Kidney (tissue), 22 donors: ENCODE measurements at places on chromosomes 4 and X. TPM values are rescaled to one million over a fixed set of nuclear protein-coding genes. Genes with fewer than 3 reads are reported as not detected.
A peak's percentile ranks its signal among the peaks of the same experiment; 100 is the strongest.

The SLITRK4 gene
- total RNA-seq, result 6.0 TPM

The YIPF6 gene
- total RNA-seq, result 41.6 TPM

The CXCL11 gene
- total RNA-seq, result not detected

The LONRF3 gene
- 5.5 TPM for total RNA-seq

The NAAA gene
- 58.1 TPM for total RNA-seq

The MAGEC2 gene
- total RNA-seq, result not detected

The KCND1 gene
- 2.2 TPM for total RNA-seq

The CRLF2 gene
- total RNA-seq, result 1.6 TPM

- DNase-seq, result no peak
- no peak overlapping the region for H3K27ac ChIP-seq
- no peaks in the 10 kb centered on the region for H3K4me1 ChIP-seq
- H3K36me3 ChIP-seq, result no peaks in the 10 kb centered on the region
Observed at GRCh38 chr4:4578981-4579380, 37.1 kb upstream of the STX18 start.

DNA sequence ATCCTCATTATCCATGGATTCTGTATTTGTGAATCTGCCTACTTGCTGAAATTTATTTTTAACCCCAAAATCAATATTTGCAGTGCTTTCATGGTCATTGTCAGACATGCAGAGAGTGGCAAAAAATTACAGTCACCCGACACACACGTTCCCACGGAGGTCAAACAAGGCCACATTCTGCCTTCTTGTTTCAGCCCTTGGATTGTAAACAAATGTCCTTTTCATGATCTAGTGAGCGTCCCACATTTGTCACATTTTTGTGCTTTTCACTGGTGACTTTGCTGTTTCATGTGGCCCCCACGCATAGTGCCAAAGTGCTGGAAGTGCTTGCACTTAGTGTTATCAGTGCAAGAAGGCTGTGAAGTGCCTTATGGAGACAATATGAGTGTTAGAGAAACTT is 45.0 kb downstream of the SOD3 start:
- H3K4me3 ChIP-seq, result no peak overlapping the region
- no peak overlapping the region for H3K27ac ChIP-seq
- DNase-seq, result no peak
- H3K36me3 ChIP-seq, result no peaks in the 10 kb centered on the region

- DNase-seq, result no peak
- no peaks in the 10 kb centered on the region for H3K36me3 ChIP-seq
- H3K27me3 ChIP-seq, result no peaks in the 10 kb centered on the region
Observed at GRCh38 chrX:65707151-65707550, 39.7 kb downstream of the MSN start.

DNA sequence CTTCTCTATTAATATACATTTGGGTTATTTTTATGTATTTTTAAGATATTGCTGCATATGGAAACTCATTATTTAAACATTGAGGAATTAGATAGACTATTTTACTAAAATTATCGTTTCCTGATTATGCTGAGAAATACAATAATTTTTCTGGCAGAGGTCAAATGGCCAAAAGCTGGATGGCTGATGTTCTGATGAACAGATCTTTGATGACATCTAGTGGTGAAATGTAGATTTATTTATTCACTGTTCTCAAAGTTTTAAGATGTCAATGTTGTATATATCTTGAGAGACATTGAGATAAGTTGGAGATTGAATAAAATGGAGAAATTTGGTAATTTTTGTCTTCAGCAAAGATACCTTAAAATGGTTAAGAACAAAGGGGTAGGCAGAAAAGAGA is 96.2 kb downstream of the UGT8 start:
- H3K27me3 ChIP-seq, result no peaks in the 10 kb centered on the region
- H3K36me3 ChIP-seq, result no peaks in the 10 kb centered on the region
- H3K4me1 ChIP-seq, result no peaks in the 10 kb centered on the region
- H3K4me3 ChIP-seq, result no peak overlapping the region

- no peak overlapping the region for H3K27ac ChIP-seq
- H3K4me1 ChIP-seq, result no peaks in the 10 kb centered on the region
- H3K4me3 ChIP-seq, result no peak overlapping the region
Observed at GRCh38 chrX:134525086-134525792, 65.3 kb downstream of the HPRT1 start.

DNA sequence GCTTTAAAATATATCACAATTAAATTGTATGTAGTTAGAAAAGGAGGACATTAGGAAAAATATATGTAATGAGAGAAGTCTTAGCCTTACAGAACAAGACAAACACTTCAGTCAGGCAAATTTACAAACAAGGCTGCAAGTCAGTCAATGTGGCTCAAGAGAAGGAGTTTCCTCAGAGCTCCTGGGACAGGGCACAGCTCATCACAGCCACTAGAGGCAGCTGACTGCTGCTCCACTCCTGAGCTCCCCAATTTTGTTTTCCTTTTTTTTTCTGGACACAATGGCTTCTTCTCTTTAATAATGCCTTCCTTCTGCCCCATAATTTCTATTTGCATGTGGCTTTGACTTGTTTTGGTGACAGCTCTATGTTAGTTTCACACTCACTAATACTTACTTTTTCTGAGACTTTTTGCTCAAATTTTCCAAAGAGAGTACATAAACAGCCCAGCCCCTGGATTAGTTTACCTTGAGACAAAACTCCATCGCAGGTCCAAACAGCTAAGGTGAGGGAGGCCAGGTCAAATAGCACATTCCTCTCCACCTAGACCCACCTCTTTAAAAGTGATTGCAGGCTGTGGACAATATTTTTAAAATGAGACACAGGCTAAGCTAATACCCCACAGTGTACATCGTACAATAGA is 850.4 kb upstream of the FRG1 start:
- no peaks in the 10 kb centered on the region for H3K36me3 ChIP-seq
- H3K4me3 ChIP-seq, result no peak overlapping the region

DNA sequence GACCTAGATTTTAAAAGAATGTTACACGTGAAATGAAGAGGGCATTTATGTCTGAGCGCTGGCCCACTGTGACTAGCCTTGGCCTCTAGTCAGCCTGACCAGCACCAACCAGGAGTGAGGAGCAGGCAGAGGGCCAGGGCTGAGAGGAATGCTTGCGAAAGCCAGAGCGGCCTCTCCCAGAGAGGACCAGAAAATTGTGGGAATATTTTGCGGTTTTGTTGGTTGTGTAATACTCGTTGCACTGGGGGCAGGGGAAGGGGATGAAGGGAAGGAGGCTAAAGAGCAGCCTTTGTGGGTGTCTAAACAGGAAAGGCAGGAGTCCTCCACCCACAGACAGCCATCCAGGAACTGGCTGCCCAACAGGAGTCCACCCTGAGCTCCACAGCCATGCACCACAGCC is 3.8 kb downstream of the GABRE start:
- H3K27ac ChIP-seq, result no peak overlapping the region
- H3K27me3 ChIP-seq, result peaks cover 2% of the 10 kb centered on the region
- no peak for DNase-seq
- H3K4me3 ChIP-seq, result no peak overlapping the region

GRCh38 chrX:150476164-150476699 is 92.2 kb upstream of the MTM1 start:
- peak; percentile 8 for DNase-seq
- H3K4me1 ChIP-seq, result no peaks in the 10 kb centered on the region
- no peaks in the 10 kb centered on the region for H3K36me3 ChIP-seq

GRCh38 chr4:143389579-143390195 is 53.0 kb downstream of the GAB1 start:
- H3K27ac ChIP-seq, result no peak overlapping the region
- H3K4me3 ChIP-seq, result no peak overlapping the region
- H3K27me3 ChIP-seq, result no peaks in the 10 kb centered on the region
- no peak for DNase-seq
- no peaks in the 10 kb centered on the region for H3K36me3 ChIP-seq
- peaks cover 10% of the 10 kb centered on the region for H3K4me1 ChIP-seq

DNA sequence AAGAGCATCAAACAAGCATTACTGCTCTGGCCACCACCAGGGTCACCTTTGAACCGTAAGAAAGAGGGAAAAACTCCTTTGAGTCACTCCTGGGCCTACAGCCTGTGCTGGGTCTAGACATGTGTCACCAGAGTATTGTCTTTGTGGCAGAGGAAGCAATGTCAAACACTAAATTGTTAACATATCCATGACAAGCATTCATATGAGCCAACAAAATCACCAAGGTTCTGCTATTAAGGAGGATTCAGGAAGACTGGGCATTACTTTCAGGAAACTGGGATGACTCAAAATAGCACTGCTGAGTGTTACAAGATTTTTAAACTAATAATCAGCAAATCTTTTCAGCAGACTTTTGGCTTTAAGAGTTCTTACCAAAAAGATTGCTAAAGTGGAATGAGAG is 28.1 kb downstream of the LGI2 start:
- no peak overlapping the region for H3K4me3 ChIP-seq
- DNase-seq, result no peak
- H3K36me3 ChIP-seq, result no peaks in the 10 kb centered on the region
- no peaks in the 10 kb centered on the region for H3K4me1 ChIP-seq
- H3K27me3 ChIP-seq, result no peaks in the 10 kb centered on the region

DNA sequence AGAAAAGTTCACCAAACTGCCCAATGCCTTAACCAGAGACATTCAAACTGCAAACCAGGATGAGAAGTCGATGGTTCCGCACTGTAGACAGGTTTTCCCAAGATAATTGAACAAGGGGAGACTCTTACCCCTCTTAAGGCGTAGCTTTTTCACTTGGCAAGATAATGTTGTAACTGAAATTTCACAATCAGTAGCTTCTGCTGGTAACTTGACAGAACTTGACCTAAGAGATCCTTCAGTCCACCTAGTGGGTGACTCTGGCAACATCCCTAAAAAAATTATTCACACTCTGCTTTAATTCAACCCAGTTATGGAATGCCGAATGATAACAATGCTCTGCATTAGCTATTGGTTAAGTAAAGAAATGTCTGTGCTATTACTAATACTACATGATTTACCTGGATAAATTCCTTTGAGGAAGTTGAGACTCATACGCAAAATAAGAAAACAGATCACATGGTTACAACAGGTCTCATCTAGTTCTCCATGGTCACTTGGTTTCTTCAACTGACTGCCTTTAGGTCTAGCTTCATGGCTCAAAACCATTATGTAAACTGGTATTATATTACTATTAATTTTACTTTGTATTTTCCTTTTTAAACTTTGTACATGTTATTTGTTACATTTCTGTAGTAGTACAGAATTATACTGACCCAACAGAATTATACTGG is 9.1 kb downstream of the ELF2 start:
- peak overlapping the region; percentile 23 for H3K27ac ChIP-seq
- H3K27me3 ChIP-seq, result no peaks in the 10 kb centered on the region
- H3K4me1 ChIP-seq, result peaks cover 6% of the 10 kb centered on the region
- DNase-seq, result peak; percentile 24

GRCh38 chr4:65546882-65547416 is 123.3 kb downstream of the EPHA5 start:
- no peaks in the 10 kb centered on the region for H3K27me3 ChIP-seq
- no peak overlapping the region for H3K27ac ChIP-seq

DNA sequence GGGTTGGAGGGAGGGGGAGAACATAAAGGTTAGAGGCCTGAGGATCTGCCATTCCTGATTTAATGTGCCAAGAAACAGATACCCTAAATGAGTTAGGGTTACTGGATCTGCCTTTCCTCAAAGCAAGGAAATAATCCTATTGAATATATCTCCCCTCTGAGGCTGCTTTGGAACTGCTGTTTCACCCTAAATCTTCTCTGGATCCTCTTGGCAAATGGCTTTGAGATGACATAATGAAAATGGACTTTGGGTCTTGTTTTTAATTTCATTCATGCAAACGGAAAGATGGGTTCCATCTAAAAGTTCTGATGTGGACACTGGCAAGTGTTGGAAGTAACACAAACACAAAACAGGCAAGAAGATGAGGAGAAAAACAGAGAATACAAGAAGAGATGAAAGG is 23.0 kb upstream of the MAOA start:
- H3K36me3 ChIP-seq, result no peaks in the 10 kb centered on the region
- no peak overlapping the region for H3K27ac ChIP-seq
- no peak overlapping the region for H3K4me3 ChIP-seq
- no peak for DNase-seq
- no peaks in the 10 kb centered on the region for H3K27me3 ChIP-seq

GRCh38 chr4:47838445-47838844 is 578 bp upstream of the CORIN start:
- no peak overlapping the region for H3K27ac ChIP-seq
- H3K4me3 ChIP-seq, result no peak overlapping the region
- H3K36me3 ChIP-seq, result no peaks in the 10 kb centered on the region
- no peaks in the 10 kb centered on the region for H3K27me3 ChIP-seq

GRCh38 chr4:45741897-45742296 is 382.0 kb downstream of the GABRG1 start:
- no peaks in the 10 kb centered on the region for H3K36me3 ChIP-seq
- no peaks in the 10 kb centered on the region for H3K4me1 ChIP-seq
- H3K4me3 ChIP-seq, result no peak overlapping the region
- no peak for DNase-seq

- H3K4me1 ChIP-seq, result no peaks in the 10 kb centered on the region
- no peaks in the 10 kb centered on the region for H3K36me3 ChIP-seq
- DNase-seq, result no peak
- no peak overlapping the region for H3K27ac ChIP-seq
- H3K4me3 ChIP-seq, result no peak overlapping the region
- no peaks in the 10 kb centered on the region for H3K27me3 ChIP-seq
Observed at GRCh38 chr4:14812101-14812500, 190.2 kb upstream of the CPEB2 start.

GRCh38 chr4:110449947-110450346 is 26.0 kb upstream of the ENPEP start:
- no peak for DNase-seq
- peak overlapping the region; percentile 5 for H3K4me3 ChIP-seq
- no peaks in the 10 kb centered on the region for H3K27me3 ChIP-seq
- no peak overlapping the region for H3K27ac ChIP-seq
- no peaks in the 10 kb centered on the region for H3K36me3 ChIP-seq

GRCh38 chrX:110741213-110741796 is 54.3 kb downstream of the CHRDL1 start:
- no peak overlapping the region for H3K4me3 ChIP-seq
- no peak overlapping the region for H3K27ac ChIP-seq
- no peaks in the 10 kb centered on the region for H3K4me1 ChIP-seq
- DNase-seq, result no peak

- H3K27ac ChIP-seq, result no peak overlapping the region
- no peaks in the 10 kb centered on the region for H3K27me3 ChIP-seq
- no peaks in the 10 kb centered on the region for H3K4me1 ChIP-seq
- no peaks in the 10 kb centered on the region for H3K36me3 ChIP-seq
- no peak for DNase-seq
Observed at GRCh38 chr4:104064646-104065577, 345.1 kb upstream of the TACR3 start.
